ENCODE measurements at places on chromosomes 2 and 18. TPM values are rescaled to one million over a fixed set of nuclear protein-coding genes. Genes with fewer than 3 reads are reported as not detected.

The NT5DC4 gene
- total RNA-seq: not detected

The BABAM2 gene
- total RNA-seq: 15.2 TPM

The UGT1A3 gene
- total RNA-seq: not detected

The SNTG2 gene
- total RNA-seq: 19.2 TPM

The PDE1A gene
- total RNA-seq: 0.98 TPM

The TOGARAM2 gene
- total RNA-seq: 0.03 TPM

The TEKT4 gene
- total RNA-seq: not detected

The HNMT gene
- total RNA-seq: 23.3 TPM

The GNLY gene
- not detected for total RNA-seq

DNA sequence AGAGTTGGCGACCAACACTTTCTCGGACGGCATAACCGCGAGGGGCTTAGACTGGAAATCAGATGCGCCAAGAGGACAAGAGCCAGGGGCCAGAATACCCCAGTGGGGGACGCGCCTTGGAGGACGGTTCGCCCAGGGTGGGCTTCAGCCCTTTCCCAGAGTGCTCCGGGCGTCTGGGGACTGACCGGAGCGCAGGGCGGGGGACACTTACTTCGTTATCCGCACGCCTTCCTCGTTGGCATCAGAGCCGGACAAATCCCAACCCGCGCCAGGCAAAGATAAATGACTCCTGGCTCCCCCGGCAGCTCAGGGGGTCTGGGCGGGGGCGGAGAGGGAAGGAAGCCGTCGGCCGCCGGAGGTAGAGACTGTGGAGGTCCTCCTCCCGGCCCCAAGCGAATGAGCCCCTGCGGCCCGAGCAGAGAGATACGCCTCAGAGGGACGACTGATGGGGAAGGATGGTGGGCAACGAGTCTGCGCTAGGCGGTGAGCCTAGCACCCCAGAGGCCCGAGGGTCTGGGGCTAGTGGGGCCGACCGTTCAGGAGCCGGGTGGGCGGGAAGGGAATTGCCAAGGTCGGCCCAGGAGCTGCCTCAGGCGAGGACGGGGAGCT, 4.7 kb upstream of the SATB2 start:
- no peak for DNase-seq

GRCh38 chr2:130756053-130756873, 923 bp downstream of the AMER3 start:
- DNase-seq: peak; percentile 47

GRCh38 chr2:62032096-62032495, 126.6 kb downstream of the COMMD1 start:
- DNase-seq: no peak

- DNase-seq: peak; percentile 32
These were observed 582.8 kb downstream of the ZEB2 start for GRCh38 chr2:143936848-143937722.

DNA sequence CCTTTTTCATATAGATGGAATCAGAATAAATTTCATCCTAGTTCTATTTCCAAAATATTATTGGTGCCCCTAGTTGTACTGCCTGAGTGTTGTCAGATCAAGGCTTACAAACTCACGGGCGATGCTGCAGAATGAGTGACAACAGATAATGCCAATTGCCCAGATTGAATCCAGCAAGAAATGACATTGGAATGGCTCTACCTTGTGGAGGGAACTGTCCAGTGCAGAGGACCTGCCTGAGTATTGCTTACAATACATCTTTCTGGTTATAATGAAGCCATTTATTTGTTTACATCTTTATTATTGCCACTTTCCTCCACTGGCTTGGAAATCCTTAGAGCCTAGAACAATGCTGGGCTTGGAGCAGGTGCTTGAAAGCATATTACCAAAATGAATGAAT, 7.8 kb upstream of the IL1R2 start:
- no peak for DNase-seq

- DNase-seq: no peak
These were observed 47.9 kb upstream of the FAM171B start for GRCh38 chr2:186645999-186646398.

DNA sequence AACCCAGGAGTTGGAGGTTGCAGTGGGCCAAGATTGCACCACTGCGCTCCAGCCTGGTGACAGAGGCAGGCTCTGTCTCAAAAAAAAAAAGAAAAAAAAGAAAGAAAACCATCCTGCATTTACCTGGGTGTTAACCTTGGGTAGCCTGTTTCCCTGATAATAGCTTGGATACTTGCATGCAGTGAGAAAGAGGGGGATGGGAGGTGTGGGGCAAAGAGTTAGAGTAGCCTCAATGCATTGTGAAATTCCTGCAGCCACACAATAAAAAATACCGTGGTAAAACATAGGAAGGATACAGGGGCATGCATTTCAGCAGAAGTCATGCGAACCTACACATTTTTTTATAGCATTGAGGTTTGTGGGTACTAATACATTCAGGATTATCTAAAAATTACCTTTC, 76.6 kb upstream of the ZNF516 start:
- no peak for DNase-seq

DNA sequence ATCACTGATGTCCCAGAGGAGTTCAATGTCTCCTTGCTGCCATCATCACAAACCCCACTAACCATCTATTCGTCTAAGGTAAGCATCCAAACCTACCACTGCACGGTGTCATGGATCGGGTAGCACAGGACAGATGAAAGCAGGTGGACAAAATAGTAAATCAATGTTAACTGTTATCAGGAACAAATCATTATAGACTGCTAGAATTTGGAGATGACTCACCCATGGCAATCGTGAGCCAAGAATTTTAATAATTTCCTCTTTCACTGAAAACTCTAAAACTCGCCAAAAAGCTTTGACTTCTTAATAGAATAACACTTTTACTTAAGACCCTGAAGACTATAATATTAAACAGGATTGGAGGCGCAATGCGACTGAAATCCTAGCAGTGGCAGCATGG, 33.7 kb upstream of the BZW1 start:
- DNase-seq: no peak

DNA sequence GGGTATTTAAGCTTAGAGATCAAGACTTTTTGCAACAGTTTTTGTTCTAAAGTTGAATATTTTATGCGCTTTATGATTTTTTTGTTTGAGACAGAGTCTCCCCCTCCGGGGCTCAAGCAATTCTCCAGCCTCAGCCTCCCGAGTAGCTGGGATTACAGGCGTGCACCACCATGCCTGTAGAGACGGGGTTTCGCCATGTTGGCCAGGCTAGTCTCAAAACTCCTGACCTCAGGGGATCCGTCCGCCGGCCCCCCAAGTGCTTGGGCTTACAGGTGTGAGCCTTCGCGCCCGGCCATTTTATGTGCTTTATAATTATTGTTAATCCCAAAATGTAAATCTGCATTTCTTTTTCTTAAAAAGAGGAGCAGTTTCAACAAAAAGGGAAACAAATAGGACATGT, 29.0 kb downstream of the TBR1 start:
- DNase-seq: no peak

GRCh38 chr2:109724533-109725460, 69.3 kb upstream of the RGPD5 start:
- DNase-seq: no peak

DNA sequence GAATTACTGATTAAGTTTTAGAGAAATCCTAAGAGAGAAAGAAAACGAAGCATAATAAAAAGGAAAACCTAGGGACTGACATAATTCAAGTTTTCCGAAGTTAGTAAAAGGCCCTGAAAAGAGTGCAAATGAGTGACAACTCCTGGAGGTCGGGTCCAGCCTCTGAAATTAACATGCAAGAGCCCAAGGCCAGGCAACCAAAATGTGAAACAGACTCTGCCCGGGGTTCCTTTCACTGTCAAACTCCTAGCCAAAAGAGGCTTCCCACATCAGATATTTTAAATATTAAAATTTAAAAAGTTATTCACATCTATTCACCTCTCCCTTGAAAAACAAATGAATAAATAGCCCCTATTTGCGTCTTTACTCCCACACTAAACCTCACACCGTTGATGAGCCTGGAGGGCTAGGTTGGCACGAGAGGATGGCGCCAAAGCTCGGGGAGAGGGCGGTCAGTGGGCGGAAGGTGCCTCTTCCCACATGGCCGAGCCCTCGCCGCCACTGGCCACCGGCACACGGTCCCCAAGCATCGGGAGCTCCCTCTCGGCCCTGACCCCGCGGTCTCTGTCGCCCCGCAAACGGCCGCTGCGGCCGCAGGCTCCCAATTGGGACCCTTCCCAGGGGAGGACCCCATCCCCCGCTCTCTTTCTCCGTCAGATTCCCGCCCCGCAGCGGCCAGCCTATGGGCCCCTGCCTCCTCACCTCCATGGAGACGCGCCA, 630 bp downstream of the PPM1G start:
- no peak for DNase-seq

GRCh38 chr2:231611273-231612108, 18.8 kb downstream of the TEX44 start:
- DNase-seq: peak; percentile 49

DNA sequence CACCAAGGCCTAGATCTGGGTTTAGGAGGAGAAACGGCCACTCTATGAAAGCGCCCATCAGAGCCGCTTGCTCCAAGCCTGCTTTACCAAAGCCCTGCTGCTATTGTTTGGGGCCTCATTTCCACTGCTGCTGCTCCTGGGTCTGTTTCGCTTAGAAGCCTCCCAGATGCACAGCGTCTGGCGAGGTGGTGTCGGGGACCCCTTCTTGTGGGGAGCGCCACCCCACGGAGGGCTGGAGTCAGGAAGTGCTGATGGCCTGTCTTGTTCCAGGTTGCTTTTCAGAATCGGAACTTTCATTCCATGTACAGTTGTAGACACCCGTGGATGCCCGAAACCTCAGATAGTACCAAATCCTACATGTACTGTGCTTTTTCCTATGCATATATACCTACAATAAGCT, 204.9 kb upstream of the TWIST2 start:
- no peak for DNase-seq

DNA sequence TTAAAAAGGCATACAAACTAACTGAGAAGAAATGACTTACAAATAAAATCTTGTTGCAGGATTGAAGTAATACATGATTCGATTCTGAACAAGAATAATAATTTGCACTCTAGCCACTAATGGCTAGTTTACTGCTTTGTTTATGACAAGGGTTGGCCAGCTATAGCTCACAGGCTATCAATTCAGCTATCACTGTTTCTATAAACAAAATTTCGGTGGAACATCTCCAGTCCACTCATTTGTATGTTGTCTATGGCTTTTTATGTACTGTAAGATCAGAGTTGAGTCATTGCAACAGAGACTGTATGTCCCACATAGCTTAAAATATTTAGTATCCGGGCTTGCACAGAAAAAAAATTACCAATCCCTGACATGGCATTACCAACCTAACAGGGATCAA, 543.7 kb upstream of the CNTNAP5 start:
- DNase-seq: no peak

DNA sequence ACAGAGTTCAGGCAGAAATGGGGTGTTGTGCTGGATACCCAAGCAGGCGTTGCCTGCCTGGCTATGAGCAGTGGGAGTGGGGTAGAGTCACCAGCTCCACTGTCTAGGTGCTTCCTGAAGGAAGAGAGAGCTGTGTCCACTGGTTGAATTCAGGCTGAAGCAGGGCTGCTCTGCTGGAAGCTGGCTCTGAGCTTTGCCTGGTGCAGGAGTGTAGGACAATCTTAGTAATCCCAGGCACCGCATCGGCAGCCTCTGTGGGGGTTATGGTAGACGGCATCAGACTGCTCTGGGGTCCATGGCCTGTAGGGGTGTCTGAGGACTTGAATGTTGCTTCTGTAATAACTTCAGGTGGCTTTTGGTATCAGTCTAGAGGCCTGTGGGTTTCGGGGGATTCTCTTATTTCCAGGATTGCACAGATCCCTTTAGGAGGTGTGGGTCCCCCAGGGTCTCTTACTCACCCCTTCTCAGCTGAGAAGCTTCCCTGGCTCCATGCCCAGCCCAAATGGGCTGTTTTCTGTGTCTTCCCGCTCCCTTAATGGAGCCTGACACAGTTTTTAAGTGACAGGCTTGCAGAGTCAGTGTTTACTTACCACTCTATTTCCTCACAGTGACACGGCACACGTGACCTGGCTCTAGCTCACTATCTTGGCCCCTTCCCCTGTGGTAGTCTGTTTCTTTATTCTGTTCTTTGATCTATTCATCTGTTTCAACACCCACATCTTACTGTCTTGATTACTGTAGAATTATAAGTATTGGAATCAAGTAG, 644.3 kb downstream of the CBLN2 start:
- no peak for DNase-seq

DNA sequence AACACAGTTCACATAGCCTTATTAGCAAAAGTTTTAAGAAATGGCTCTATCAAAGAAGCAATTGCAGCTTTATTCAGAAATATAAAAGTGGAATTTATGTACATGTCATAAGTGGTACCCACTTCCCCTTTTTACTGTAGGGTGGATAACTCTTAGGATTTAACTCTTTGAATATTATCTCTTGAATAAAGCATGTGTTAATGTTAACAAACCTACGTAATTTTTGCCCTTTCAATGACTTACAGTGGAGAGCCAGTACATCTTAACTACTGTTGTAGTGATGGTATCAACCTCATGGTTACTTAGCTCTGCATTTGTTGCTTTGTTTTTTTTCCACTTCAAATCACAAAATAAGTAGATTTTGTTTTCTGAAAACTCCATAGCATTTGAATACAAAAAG, 8.8 kb downstream of the NABP1 start:
- no peak for DNase-seq

DNA sequence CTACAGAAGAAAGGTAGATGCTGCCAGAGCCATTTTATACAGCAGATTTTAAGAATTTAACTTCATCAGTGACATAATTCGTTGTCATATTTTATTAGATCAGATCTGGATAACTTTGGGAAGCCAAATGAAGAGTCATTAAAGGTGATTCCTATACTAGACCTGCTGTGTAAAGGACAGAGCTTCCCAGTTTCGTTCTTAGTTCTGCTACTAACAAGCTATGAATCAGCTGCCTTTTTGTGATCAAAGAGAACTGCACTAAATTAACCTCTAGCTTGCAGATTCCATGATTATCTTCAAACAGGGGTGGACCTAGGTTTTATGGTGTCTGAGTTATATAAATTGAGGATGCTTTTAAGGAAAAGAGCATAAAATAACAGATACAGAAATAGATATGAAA, 926.5 kb upstream of the ACVR2A start:
- no peak for DNase-seq

- DNase-seq: no peak
These were observed 19.2 kb downstream of the DAW1 start for GRCh38 chr2:227890495-227891079.

DNA sequence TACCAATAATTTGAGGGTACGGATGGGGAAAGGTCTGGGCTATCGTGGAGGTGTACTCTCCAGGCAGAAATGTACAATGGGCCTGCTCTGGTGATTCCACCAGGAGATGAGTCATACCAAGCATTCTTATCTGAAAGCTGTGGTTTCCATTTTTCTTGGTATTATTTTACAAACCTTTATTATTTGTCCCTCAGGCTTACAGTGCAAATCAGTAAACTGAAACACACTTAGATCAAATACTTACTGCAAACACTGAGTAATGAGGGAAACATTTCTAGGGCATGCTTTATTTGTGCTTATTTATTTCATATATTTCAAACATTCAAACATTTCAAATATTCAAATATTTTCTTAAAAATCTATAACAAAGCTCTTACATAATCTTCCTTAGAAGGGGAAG, 319.8 kb downstream of the RND3 start:
- no peak for DNase-seq

GRCh38 chr2:130987519-130988425, 105.5 kb downstream of the FAM168B start:
- DNase-seq: no peak

GRCh38 chr2:28951910-28952835, 28.9 kb upstream of the TOGARAM2 start:
- no peak for DNase-seq
